Memory B cell (primary cell): ENCODE measurements at places on chromosomes 7 and 10.

GRCh38 chr7:98240961-98241673, 10.9 kb downstream of the TECPR1 start:
- peaks cover 29% of the 10 kb centered on the region for H3K36me3 ChIP-seq
- no peaks in the 10 kb centered on the region for H3K27me3 ChIP-seq
- no peak overlapping the region for H3K4me3 ChIP-seq

DNA sequence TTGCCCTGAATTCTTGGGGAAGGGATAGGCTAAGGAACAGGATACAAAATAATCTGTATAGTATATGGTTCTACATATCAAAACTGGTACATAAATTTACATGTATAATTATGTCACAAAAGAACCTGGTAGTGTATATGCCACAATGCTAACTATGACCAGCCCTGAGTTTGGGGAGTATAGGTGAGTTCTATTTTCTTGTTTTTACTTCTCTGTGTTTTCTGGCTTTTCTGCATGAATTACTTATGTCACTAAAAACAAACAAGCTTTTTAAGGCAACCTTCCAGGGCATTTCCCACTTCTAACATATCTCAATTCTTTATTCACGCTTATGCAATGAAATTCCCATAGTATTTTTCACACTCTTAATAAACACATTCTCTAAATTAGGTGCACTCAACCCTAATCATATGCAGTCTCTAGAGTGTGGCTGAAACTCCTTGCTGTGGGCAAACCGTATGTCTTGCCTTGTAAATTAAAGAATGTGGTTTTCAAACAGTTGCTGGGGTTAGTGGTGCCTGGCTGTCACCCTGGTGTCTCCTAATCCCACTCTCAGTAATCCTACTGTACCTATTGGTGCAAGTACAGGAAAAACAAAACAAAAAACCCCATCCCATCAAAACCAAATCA, 14.0 kb upstream of the INSIG1 start:
- H3K36me3 ChIP-seq: no peaks in the 10 kb centered on the region
- H3K4me1 ChIP-seq: peaks cover 37% of the 10 kb centered on the region
- no peak overlapping the region for H3K4me3 ChIP-seq
- DNase-seq: no peak

GRCh38 chr10:4770801-4771553, 55.0 kb upstream of the AKR1E2 start:
- H3K27me3 ChIP-seq: peaks cover 6% of the 10 kb centered on the region
- H3K4me1 ChIP-seq: no peaks in the 10 kb centered on the region
- no peak overlapping the region for H3K4me3 ChIP-seq
- no peak overlapping the region for H3K27ac ChIP-seq

DNA sequence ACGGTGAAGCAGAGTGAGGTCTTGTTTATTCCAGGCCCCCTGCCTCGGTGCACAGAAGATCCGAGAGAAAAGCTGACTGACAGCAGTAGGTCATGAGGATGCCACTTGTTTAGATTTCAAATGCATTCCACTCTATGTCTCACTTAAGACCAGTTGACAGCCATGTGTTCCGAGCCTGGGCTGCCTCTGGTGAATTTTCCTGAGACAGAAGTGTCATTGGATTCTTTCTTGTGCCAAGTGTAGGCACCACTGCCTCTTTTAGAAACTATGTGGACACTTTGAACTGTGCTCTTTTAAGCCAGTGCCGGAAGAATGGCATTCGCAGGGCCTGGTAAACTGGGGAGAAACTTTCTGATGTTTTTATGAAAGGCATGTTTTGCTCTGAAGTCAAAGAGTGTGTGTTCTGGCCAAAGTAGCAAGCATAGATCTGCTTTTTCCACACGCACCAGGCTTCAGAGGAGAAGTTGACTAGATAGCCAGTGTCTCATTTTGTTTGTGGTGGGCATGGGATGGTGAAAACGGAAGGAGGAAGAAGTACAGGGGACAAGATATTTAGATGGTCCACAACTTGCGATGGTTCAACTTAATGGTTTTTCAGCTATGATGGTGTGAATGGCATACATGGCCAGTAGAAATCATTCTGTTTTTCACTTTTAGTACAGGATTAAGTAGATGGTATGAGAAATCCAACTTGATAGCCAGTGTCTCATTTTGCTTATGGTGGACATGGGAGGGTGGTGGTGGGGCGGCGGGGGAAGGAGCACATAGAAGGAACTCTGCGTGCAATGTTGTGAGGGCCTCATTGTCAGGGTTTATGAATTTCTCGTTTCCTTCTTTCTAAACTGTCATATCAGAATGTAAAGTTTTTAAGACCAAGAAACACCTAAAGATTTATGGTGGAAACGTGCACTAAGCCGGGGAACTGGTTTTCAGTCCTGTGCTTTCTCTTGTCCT, 41.5 kb downstream of the CYP17A1 start:
- H3K27ac ChIP-seq: peak overlapping the region; percentile 94
- peaks cover 4% of the 10 kb centered on the region for H3K36me3 ChIP-seq
- no peaks in the 10 kb centered on the region for H3K27me3 ChIP-seq
- H3K4me1 ChIP-seq: peaks cover 27% of the 10 kb centered on the region
- peak overlapping the region; percentile 56 for H3K4me3 ChIP-seq

- no peaks in the 10 kb centered on the region for H3K27me3 ChIP-seq
- DNase-seq: no peak
- H3K4me3 ChIP-seq: no peak overlapping the region
- H3K4me1 ChIP-seq: peaks cover 7% of the 10 kb centered on the region
Measured at GRCh38 chr10:132361581-132362101, 29.6 kb downstream of the LRRC27 start.

- no peaks in the 10 kb centered on the region for H3K27me3 ChIP-seq
- H3K4me3 ChIP-seq: no peak overlapping the region
- H3K36me3 ChIP-seq: peaks cover 36% of the 10 kb centered on the region
- no peak overlapping the region for H3K27ac ChIP-seq
- DNase-seq: no peak
Measured at GRCh38 chr10:16675334-16675733, 141.9 kb downstream of the RSU1 start.

DNA sequence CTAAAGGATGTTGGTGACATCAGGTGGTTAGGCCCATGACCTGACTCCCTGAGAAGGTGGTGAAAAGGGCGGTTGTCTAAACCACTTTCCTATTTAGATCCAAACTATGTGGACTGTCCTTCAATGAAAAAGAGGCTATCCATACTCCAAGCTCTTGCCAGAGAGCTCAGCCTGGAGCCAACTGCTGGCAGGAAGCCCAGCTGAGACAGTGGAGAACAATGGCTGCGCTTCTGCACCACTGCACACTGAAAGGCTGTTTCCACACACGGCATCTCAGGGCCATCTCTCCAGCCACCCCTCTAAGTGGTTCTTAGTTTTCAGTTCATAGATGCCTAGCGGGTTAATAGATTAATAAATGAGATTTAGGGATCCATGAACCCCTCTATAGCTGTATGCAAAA, 488.8 kb upstream of the ZMIZ1 start:
- H3K4me3 ChIP-seq: no peak overlapping the region
- H3K27me3 ChIP-seq: peaks cover 12% of the 10 kb centered on the region
- DNase-seq: no peak
- H3K27ac ChIP-seq: no peak overlapping the region
- no peaks in the 10 kb centered on the region for H3K36me3 ChIP-seq

DNA sequence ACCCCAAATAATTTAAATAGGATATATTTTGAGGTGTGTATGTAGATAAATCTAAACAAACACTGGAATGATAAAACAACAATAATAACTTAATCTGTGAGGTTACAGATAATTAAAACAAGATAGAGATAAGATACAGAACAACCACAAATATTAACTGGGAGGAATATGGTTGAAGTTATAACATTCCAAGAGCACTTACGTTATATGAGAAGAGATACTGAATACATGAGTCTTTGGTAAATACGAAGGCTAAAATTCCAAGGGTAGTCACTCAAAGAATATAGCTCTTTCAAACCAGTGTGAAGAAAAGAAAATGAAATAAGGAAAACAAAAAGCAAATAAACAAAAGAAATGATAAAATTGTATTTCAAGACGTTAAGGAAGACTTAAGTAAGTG, 76.0 kb upstream of the MYO3A start:
- no peak overlapping the region for H3K27ac ChIP-seq
- no peak for DNase-seq
- H3K36me3 ChIP-seq: no peaks in the 10 kb centered on the region
- no peaks in the 10 kb centered on the region for H3K4me1 ChIP-seq

- peaks cover 28% of the 10 kb centered on the region for H3K4me1 ChIP-seq
- no peak for DNase-seq
- no peaks in the 10 kb centered on the region for H3K36me3 ChIP-seq
- peak overlapping the region; percentile 93 for H3K27ac ChIP-seq
- peak overlapping the region; percentile 79 for H3K4me3 ChIP-seq
- H3K27me3 ChIP-seq: no peaks in the 10 kb centered on the region
Measured at GRCh38 chr10:84329196-84329611, 815 bp downstream of the CCSER2 start.

DNA sequence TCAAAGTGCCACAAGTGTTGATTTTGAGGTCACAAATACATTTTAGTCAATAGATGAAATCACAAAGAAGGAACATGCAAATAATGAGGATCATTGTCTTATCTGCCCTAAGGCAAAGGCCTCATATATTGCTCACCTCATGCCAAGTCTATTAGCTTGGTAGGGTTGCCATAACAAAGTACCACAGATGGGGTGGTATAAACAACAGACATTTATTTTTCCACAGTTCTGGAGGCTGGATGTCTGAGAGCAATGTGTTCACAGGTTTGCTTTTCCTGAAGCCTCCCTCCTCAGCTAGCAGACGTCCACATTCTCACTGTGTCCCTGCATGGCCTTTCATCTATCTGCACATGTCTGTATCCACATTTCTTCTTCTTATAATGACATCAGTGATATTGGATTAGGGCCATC, 59.6 kb downstream of the RELN start:
- no peaks in the 10 kb centered on the region for H3K36me3 ChIP-seq
- no peak overlapping the region for H3K27ac ChIP-seq
- DNase-seq: no peak
- peaks cover 7% of the 10 kb centered on the region for H3K27me3 ChIP-seq
- H3K4me1 ChIP-seq: no peaks in the 10 kb centered on the region
- no peak overlapping the region for H3K4me3 ChIP-seq

DNA sequence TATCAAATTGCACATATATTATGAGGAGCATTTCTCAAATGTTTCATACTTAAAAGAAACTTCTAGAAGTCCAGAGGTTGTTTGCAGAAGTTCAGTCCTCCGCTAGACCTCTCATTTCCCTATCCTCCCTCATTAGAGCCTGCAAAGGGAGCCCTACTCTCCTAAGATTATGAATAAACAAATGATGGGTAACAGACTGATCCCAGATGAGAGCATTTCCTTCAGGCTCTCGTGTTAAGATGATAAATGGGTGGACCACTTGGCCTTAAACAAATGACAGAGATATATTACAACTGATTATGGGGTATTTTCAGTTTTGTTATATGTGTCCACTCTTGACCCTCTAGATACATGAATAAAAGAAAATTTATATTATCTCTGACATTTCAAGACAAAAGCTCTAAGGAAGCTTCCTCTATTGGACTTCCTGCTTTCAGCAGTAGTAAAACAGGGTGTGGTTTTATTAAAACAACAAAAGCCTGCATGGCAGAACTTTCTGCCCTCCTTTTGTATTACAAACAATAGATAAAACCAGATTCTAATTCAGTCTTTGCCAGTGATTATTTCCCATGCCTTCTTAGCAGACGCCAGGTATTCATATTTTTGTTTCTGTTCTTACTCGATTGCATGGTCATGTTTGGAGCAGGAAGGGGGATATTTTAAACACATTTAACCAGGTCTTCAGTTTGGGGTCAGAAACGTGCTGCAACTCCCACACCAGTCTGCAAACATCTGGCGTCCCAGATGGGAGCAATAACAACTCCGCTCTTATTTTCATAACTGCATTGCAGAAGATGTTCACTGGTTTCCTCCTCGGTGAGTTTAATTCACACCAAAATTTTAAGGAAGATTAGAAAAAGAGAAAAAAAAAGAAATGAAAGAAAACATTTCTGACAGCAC, 52.4 kb upstream of the FAM204A start:
- H3K27me3 ChIP-seq: peaks cover 9% of the 10 kb centered on the region
- no peak overlapping the region for H3K27ac ChIP-seq
- no peak for DNase-seq
